ENCODE measurements at places on chromosomes 1 and 21.

DNA sequence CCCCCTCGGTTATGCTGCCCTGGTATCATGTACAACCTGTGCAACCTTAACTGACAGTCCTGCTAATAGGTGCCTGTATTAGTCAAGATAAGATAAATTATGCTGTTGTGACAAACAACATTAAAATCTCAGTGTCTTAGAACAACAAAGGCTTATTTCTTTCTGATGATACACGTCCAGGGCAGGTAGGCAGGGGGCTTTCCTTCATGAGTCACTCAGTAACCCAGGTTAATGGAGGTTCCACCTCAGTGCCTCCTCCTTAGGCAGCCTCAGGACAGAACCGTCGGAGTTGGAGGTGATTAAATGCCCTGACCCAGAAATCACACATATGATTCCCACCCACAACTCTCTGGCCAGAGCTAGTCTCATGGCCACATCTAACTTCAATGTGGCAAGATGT, 94.6 kb upstream of the CASZ1 start:
- DNase-seq, result no peak

GRCh38 chr1:230120921-230121381, 53.9 kb downstream of the GALNT2 start:
- DNase-seq, result no peak

GRCh38 chr1:241499910-241500309, 19.6 kb downstream of the FH start:
- no peak for DNase-seq

- DNase-seq, result no peak
Observed at GRCh38 chr1:209790286-209791193, 6.2 kb upstream of the C1orf74 start.

DNA sequence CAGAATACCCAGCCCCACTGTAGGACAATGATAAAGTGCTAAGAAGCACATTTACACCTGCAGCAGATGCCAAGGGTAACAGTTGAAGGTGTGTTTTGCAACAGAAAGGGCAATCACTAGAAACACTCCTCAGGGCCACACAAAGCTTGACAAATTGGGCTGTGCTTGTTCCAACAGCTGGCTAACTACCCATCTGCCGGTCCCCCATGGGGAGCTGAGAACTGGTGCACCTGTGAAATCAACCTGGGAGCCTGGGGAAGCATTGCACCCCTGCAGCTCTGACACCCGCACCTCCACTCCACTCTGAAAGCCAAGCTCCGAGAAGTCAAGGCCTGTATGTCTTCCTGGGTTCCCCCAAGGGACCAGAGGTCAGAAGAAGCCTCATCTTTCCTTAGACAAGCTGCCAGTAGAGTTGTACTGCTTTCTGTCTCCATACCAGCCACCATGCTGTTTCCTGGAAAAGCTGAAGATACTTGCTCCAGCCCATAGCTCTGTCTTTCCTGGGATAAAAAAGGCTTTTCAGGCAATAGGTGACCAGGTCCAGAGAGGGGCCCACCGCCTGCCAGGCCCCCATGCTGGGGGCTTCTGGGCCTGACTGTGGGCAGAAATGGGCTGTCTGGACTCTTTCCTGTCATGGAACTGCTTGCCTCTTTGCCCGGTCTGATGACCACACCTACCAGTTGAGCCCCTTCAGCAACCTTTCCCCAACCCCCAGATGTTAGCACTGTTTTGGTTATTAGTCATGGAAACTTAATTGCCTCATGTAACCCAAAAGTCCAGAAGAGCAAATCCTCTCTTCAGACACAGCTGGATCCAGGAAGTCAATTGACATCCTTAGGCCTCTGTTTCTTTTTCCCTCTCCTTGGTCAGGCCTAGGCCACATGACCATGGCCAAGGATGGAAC, 93.6 kb downstream of the KIF14 start:
- DNase-seq, result no peak

GRCh38 chr21:42646076-42646825, 7.2 kb upstream of the PDE9A start:
- DNase-seq, result no peak
